Naive thymus-derived CD8-positive, alpha-beta T cell (primary cell): ENCODE measurements at places on chromosomes 11 and 22. TPM values are rescaled to one million over a fixed set of nuclear protein-coding genes. Genes with fewer than 3 reads are reported as not detected.

Gene PAAF1
- 24.6 TPM for total RNA-seq

DNA sequence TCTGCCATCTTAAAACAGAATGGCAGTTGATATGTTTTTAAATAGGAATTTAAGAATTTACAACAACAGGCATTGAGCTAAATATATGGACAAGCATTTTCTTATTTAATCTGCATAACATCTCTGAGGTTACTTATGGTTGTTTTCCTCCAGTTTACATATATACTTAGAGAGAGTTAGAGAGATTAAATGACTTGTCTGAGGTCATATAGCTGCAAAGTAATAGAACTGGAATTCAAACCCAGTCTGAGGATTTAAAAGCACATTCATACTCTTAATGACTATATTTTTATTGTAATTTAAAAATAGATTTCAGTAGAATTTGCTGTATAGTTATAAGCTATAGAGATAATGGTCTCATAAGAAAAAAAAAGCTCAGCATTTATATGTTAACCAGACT lies 81.4 kb upstream of the GRIK4 start:
- no peaks in the 10 kb centered on the region for H3K4me1 ChIP-seq
- DNase-seq: no peak
- peaks cover 1% of the 10 kb centered on the region for H3K36me3 ChIP-seq
- no peak overlapping the region for H3K4me3 ChIP-seq
- H3K27ac ChIP-seq: no peak overlapping the region

- H3K36me3 ChIP-seq: no peaks in the 10 kb centered on the region
- peak overlapping the region; percentile 97 for H3K27ac ChIP-seq
- DNase-seq: no peak
Measured at GRCh38 chr11:104918113-104918824, 20.0 kb upstream of the CASP12 start.

GRCh38 chr22:29912605-29913398 lies 29.8 kb downstream of the MTMR3 start:
- no peaks in the 10 kb centered on the region for H3K27me3 ChIP-seq
- DNase-seq: no peak
- no peak overlapping the region for H3K4me3 ChIP-seq
- no peak overlapping the region for H3K27ac ChIP-seq

DNA sequence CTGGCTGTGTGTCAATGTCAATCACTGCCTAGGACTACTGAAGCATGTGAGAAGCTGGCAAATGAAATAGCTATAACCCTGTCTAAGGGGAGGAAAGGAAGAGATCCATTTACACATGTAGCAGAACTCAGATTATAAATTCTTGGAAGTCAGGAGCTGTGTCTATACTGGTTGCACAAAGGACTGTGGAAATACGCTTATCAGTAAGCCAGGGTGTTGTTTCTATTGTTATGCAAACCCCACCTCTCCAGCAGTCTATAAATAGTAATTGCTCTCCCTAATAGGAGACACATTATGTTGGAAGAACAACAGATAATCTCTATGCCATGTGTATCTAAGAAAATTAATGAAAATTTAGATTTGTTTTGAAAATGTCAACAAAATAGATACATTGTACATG lies 693.4 kb upstream of the CCDC90B start:
- no peak overlapping the region for H3K4me3 ChIP-seq
- H3K27me3 ChIP-seq: no peaks in the 10 kb centered on the region
- no peaks in the 10 kb centered on the region for H3K4me1 ChIP-seq
- H3K36me3 ChIP-seq: no peaks in the 10 kb centered on the region

DNA sequence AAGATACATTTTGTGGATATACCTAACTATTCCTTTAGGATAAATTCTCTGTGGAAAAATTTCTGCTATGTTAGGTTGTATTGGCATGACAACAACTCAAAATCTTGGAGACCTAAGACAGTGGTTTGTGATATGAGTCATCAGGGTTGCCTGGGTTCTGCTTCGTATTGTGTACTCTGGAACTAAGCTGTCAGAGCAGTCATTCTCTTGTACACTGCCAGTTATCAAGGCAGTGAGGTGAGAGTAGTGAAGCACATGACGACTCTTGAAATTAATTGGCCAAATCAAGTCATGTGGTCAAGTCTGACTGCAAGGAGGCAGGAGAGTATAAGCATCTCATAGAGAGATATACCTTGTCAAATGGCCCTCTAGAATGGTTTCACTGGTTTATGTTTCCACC lies 104.4 kb downstream of the FANCF start:
- no peak overlapping the region for H3K4me3 ChIP-seq
- H3K27ac ChIP-seq: no peak overlapping the region
- H3K27me3 ChIP-seq: no peaks in the 10 kb centered on the region
- H3K36me3 ChIP-seq: no peaks in the 10 kb centered on the region

- H3K4me3 ChIP-seq: no peak overlapping the region
- no peak for DNase-seq
- H3K4me1 ChIP-seq: no peaks in the 10 kb centered on the region
- peaks cover 15% of the 10 kb centered on the region for H3K27me3 ChIP-seq
- H3K27ac ChIP-seq: no peak overlapping the region
Measured at GRCh38 chr11:78991681-78992080, 417.0 kb upstream of the NARS2 start.

DNA sequence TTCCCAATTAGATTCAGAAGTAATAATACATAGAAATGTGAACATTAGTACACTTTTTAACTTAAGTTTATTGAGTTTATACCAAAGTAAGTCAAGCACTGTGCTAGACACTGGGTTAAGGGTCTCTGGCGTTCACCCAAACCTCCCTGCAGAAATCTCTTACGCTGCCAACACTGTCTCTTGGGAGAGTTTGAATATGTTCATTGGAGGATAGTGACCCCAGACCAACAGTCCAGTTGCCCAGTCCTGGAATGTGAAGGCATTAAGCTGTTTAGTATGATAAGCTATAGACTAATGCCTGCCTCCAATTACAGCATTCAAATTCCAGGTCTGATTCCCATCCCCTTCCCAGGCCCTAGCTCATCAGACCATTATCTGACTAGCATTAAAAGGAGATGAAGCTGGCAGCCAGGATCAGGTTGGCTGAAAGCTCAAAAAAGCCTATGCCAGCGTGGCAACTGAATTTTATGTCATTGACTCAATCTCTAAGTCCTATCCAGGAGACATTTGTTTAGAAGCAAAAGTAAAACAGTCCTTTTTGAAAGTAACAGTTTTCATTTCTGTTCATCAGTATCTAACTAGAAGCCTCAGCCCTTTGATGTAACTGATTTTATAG lies 77.8 kb downstream of the SFI1 start:
- H3K4me1 ChIP-seq: no peaks in the 10 kb centered on the region
- no peak overlapping the region for H3K27ac ChIP-seq
- H3K4me3 ChIP-seq: no peak overlapping the region
- no peak for DNase-seq
- no peaks in the 10 kb centered on the region for H3K36me3 ChIP-seq

GRCh38 chr11:46672381-46672839 lies 28.0 kb downstream of the ARHGAP1 start:
- H3K4me3 ChIP-seq: peak overlapping the region; percentile 85
- H3K27me3 ChIP-seq: no peaks in the 10 kb centered on the region
- peaks cover 86% of the 10 kb centered on the region for H3K4me1 ChIP-seq
- DNase-seq: no peak
